Aorta (tissue), 5 donors: ENCODE measurements at places on chromosomes 2 and 18. TPM values are rescaled to one million over a fixed set of nuclear protein-coding genes. Genes with fewer than 3 reads are reported as not detected.
A peak's percentile ranks its signal among the peaks of the same experiment; 100 is the strongest.

SLC4A3 gene
- 3.0 TPM for polyA plus RNA-seq

G6PC2 gene
- not detected for polyA plus RNA-seq

FBXO48 gene
- 1.1 TPM for polyA plus RNA-seq

EPB41L3 gene
- 34.4 TPM for polyA plus RNA-seq

MAP3K19 gene
- polyA plus RNA-seq = not detected

BUB1 gene
- polyA plus RNA-seq = not detected

MRO gene
- polyA plus RNA-seq = 0.13 TPM

GRCh38 chr2:241843321-241844065, 15.2 kb downstream of the PDCD1 start:
- peak; percentile 72 for DNase-seq

DNA sequence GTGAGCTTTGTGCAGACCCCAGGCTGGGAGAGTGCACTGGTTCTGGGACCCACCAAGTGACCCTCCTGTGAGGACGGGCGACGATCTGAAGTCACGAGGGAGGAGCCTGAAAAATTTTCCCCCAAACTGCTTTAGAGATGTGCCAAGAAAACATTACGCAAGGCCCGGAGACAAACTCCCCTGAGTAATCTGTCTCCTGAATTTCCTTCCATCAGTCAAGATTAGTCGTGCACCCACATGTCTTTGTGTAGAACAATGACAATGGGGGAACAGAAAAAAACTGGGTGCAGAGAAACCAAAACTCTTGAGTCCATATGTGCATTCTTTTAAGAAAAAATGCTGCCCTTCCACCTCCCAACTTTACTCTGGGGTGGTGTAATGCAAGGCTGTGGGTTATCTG, 12.6 kb upstream of the NCK2 start:
- no peak for DNase-seq

DNA sequence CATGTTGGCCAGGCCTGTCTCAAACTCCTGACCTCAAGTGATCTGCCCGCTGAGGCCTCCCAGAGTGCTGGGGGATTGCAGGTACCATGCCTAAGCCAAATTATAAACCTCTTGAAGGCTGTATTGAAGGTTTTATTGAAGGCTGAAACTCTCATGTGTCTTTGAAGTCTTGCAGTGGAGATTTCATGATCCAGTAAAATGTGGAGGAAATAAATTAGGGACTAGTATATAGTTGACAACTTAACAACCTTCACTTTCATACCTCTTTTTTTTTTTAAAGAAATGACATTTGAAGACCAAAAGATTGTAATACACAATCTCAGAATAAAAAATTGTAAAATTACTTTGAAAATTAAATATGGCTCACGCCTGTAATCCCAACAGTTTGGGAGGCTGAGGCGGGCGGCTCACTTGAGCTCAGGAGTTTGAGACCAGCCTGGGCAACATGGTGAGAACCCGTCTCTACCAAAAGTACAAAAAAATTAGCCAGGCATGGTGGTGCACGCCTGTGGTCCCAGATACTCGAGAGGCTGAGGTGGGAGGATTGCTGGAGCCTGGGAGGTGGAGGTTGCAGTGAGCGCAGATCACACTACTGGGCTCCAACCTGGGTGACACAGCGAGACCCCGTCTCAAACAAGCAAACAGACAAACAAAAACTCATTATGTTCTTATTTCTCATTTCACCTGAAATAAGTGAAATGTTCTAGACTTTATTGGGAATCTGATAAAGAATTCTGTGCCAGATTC, 8.0 kb downstream of the EML4 start:
- DNase-seq = no peak

DNA sequence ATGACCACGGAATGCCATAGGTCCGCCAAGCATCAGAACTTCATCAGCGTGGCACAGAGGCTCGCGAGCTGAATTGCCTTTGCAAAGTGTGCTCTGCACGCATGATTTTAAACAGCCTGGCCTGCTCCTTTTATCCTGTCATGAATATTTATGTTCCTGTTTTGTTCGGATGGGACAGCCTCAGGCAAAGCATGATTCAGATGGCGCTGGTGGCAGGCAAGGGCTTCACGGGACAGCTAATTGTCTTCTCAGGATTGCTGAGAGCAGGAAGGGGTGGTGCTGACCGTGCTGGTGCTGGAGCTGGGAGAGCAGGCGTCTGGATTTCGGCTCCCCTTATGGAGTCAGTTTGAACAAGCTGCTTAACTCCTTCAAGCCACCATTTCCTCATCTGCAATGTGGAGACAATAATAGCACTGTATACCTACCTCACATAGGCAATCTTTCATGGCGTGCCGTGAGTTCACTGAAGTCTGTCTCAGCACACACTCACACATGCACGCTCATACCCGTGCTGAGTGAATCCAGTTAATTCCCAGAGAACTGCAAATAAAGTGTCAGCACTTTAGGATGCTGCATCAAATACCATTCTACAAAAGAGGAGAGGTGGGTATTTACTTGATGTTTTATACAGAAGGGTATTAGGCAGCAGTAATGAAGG, 79.7 kb upstream of the APCDD1 start:
- DNase-seq = no peak

- DNase-seq = no peak
Observed at GRCh38 chr2:182240862-182241371, 185.9 kb downstream of the PDE1A start.

- no peak for DNase-seq
Observed at GRCh38 chr18:658947-659533, 1.6 kb downstream of the TYMS start.

- DNase-seq = no peak
Observed at GRCh38 chr2:12305931-12306330, 410.8 kb upstream of the TRIB2 start.

DNA sequence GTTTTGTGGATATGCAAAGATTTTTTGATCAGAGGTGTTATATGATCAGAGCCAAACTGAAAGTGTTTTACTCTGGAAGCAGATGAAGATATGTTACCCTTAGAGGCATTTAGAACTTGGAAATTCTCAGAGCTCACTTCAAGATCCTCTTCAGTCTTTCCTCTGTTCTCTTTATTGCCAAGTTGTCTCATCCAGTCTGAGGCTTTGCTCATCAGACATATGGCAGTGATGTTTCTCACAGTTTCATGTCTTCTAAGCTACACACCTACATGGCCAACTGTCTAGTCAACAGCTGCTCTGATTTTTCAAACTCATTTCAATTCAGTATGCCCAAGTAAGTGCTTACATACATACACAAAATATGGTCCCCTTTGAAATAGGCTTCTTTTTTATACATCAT, 1504.3 kb upstream of the PIK3C3 start:
- no peak for DNase-seq

GRCh38 chr2:217875138-217875537, 127.7 kb downstream of the TNS1 start:
- DNase-seq = peak; percentile 20

GRCh38 chr18:31206787-31207381, 44.2 kb upstream of the DSC1 start:
- DNase-seq = peak; percentile 74

DNA sequence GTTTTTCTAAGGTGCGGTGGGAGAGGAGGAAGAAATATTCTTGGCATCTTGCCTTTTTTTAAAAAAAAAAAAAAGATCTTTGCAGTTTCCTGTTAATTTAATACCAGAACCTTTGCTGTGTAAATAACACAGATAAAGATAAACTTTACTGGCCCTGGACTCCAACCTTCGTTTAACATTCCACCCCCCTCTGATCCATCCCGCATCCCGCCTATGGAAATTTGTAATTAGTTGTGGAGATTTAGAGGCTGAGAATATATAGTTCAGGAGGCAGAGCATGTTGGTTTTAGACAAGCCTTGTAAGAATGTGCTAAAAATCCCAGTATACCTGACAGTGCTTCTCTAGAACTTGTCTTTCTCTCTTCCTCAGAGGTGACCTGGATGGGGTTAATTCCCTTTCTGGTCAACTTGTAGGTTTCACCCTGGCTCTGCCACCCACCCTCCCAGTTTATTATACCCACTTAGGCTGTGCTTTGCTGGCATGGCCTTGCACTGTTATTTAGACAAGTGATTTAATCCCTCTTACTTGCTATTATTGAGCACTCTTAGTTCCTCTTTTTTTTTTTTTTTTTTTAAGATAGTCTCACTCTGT, 2.9 kb upstream of the C2orf72 start:
- no peak for DNase-seq

GRCh38 chr2:168119515-168120141, 127.8 kb downstream of the STK39 start:
- DNase-seq = no peak

GRCh38 chr2:21453723-21454450, 330.1 kb downstream of the TDRD15 start:
- DNase-seq = no peak

- DNase-seq = no peak
Observed at GRCh38 chr2:76975752-76976151, 546.4 kb downstream of the LRRTM4 start.

- peak; percentile 4 for DNase-seq
Observed at GRCh38 chr2:240220371-240220770, 79.9 kb upstream of the OTOS start.
